ENCODE measurements at places on chromosomes 5 and 9. TPM values are rescaled to one million over a fixed set of nuclear protein-coding genes. Genes with fewer than 3 reads are reported as not detected.
A peak's percentile ranks its signal among the peaks of the same experiment; 100 is the strongest.

Gene CNTNAP3B
- total RNA-seq: not detected

- peak; percentile 26 for DNase-seq
- H3K36me3 ChIP-seq: no peaks in the 10 kb centered on the region
- H3K4me3 ChIP-seq: peak overlapping the region; percentile 34
- no peak overlapping the region for H3K27ac ChIP-seq
- no peaks in the 10 kb centered on the region for H3K27me3 ChIP-seq
- peaks cover 3% of the 10 kb centered on the region for H3K4me1 ChIP-seq
These were observed 43.1 kb downstream of the BOD1 start for GRCh38 chr5:173573126-173573960.

GRCh38 chr9:134782921-134783698 lies 97.5 kb upstream of the FCN2 start:
- H3K4me3 ChIP-seq: no peak overlapping the region
- no peaks in the 10 kb centered on the region for H3K4me1 ChIP-seq
- H3K36me3 ChIP-seq: peaks cover 44% of the 10 kb centered on the region
- H3K27me3 ChIP-seq: no peaks in the 10 kb centered on the region
- H3K27ac ChIP-seq: no peak overlapping the region
- DNase-seq: no peak

Gene GCNT4
- 1.8 TPM for total RNA-seq

- H3K4me3 ChIP-seq: no peak overlapping the region
- no peak for DNase-seq
- H3K36me3 ChIP-seq: no peaks in the 10 kb centered on the region
- H3K4me1 ChIP-seq: peaks cover 10% of the 10 kb centered on the region
- H3K27me3 ChIP-seq: no peaks in the 10 kb centered on the region
- peak overlapping the region; percentile 58 for H3K27ac ChIP-seq
These were observed 108.2 kb upstream of the IFNE start for GRCh38 chr9:21590058-21590996.

DNA sequence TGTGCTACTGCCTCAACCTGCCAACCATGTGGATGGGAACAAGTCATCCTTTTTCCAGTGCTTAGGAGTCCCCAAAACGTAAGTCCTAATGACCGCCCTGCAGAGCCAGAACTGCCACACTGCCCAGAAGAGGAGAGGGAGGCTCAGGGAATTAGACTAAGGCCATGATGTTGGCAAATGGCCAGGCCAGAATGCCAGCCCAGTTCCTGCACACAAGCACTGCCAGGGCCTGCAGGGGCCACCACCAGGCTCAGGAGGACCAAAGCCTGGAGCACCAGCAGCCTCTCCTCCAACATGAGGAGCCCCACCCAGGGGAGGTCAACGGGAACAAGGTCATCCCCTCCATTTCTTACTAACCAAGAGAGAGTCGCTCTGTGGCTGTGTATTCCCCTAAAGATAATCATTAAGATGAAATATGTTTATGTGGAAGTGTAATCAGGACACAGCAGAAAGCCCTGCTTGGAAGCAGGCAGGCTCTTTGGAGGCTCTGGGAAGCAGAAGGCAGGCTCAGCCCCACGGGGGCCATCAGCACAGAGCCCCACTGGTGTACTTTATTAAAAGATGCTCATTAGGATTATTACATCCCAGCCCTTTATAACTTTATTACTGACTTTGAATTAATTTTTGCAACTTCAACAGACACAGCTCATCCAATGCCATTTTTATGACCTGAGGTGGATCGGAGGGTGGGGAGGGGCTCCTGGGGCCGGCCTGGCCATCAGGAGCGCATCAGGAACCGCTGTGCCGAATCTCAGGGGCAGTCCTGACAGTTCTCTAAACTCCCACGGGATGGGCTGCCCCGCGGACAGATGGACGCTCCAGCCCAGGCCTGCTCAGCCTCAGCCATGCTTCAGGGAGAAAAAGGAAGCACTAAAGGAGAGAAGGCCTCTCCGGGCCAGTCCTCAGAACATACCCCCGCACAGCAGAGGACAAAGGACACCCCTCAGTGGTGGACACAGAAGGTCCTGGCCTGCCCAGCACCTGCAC lies 127.0 kb downstream of the ADAMTS2 start:
- H3K4me1 ChIP-seq: peaks cover 6% of the 10 kb centered on the region
- H3K4me3 ChIP-seq: no peak overlapping the region
- H3K27ac ChIP-seq: no peak overlapping the region
- H3K36me3 ChIP-seq: no peaks in the 10 kb centered on the region

- no peak overlapping the region for H3K27ac ChIP-seq
- no peak for DNase-seq
- peaks cover 11% of the 10 kb centered on the region for H3K36me3 ChIP-seq
- H3K27me3 ChIP-seq: no peaks in the 10 kb centered on the region
- H3K4me1 ChIP-seq: peaks cover 11% of the 10 kb centered on the region
These were observed 1.2 kb downstream of the COQ4 start for GRCh38 chr9:128323791-128324190.

Gene PCDHGA4
- 7.6 TPM for total RNA-seq

Measured in fibroblast of lung (primary cell).